ENCODE measurements at places on chromosomes 11 and 22.

DNA sequence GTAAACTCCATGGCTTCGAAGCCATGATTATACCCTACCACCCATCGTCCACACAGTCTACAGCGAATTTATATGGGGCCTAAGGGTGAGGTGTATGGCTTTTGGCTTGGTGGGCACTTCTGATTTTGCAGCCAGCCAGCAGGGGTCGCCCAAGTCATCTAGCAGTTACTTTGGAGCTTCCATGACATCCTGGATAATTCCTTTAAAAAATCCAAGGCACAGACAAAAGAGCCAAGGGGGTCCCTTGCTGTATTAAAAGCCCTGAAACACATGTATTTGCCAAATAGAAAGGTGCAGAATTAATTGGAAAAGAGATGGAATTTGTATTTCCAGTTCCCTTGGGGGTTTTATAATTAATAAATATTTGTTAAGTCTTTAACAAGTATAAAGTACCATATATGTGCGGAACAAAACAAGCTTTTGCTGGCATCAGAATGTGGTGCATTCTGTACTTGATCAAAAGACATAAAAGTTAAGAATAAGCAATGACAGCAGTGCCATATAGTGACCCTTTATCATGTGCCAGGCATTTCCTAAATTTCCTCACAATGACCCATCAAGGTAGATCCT is 132.8 kb upstream of the PITPNB start:
- no peak for DNase-seq

- DNase-seq: no peak
These were observed 1.4 kb downstream of the CDKN1C start for GRCh38 chr11:2883979-2884815.

- no peak for DNase-seq
These were observed 131.4 kb upstream of the UBASH3B start for GRCh38 chr11:122523846-122524805.

DNA sequence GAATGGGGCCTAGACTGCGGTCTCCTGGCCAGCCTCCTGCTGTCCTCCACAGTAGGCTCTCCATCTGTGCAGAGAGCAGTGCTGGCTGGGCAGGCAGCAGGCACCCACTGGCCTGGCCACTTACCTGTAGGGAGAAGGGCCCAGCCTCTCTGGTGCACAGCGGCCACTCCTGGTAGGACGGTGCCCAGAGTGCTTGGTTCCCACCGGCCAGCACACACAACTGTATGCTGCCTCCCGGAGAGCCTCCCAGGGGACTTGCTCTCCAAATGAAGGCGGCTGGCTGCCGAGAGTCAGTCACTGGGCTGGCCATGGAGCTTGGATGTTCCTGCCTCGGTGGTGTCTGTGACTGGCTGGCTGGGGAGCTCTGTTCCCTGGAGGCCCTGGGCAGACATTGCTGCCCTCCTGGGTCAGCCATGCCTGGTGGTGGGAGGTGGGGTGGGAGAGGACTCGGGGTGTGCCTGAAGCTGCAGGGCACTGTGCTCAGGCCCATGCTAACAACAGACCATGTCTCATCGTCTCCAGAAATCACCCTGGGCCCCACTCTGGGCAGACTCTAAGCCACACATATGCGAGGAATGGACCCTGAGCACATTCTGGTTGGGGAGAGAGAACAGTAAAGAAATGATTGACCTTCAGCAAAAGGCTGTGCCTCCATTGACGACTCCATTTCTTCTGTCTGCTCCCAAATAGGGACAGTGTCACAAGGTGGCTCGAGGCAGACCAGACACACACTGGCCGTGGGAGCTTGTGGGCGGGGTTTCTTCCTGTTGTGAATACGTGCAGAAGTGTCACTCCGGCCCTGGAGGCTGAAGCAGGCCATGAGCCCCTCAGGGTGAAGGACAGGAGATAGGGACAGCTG is 350.8 kb downstream of the TBC1D22A start:
- DNase-seq: no peak

- DNase-seq: no peak
These were observed 704 bp upstream of the CFL1 start for GRCh38 chr11:65858681-65859087.

DNA sequence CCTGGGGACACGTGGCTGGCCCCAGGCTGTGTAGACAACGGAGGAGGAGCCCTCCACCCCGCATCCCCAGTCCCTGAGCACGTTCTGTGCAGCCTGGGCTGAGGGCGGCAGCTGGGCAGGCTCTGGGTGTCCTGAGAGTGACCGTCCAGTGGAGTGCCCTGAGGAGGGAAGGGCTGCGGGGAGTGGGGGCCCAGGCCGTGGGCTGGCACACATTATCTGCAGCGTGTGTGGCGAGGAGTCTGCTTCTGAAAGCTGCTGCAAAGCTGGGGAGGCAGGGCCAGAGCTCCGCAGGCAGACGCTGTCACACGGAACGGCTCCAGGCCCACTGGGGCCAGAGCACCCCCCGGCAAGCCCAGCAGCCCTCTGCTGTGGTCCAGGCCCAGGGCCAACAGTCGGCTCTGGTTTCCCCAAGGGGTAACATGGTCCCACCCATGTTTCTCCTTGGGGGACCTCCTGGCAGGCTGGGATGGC is 835 bp upstream of the ANO9 start:
- DNase-seq: no peak

DNA sequence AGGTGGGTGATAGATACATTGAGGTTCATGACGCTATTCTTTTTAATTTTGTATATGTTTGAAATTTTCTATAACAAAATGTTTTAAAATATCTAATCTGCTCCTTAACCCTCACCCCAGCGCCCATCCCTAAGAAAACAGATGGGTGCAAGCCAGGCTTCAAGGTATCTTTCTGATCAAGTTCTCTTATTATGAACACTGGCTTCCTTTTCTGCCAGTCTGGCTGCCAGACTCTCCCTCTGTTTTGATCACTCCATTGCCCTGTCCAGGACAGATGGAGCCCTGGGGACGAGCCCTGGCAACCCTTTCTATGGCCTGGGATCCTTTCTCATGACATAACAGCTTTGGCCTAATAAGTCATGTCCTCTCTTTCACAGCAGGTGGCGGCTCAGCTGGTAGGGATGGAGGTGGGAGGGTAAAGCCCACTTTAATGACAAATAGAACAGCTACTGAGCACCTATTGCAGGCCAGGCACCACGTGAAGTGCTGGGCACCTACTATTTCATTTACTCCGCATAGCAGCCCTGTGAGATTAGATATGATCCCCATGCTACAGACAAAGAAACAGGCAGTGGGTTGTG is 38.4 kb downstream of the DRD2 start:
- no peak for DNase-seq

DNA sequence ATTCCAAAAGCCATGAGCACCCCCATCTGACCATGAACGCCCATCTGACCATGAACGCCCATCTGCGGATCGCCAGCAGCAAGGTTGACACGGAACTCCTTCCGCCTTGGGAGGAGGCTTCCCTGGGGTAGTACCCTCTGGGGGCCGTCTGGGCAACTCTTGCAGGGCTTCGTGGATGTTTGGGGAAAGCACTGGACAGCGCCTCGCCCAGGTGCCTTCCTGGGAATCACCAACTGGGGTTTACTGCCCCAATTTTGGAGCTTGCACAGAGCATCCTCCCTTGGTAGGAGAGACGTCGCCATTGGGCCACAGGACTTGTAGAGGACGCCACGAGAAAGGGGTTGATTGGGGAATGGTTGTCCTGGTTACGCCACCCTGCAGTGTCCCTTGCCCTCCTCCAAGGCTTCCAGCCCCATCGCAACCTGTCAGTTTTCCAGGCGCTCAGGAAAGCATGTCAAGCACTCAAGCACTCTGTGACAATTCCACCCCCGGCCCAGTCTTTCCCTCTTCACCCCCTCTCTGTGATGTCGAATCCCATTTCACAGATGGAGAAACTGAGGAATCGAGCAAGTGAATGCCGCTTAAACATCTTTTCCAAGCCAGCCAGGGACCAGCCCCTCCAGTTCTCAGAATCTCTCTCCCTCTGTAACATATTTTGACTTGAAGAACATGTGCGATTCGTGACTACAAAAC is 914 bp upstream of the PRDM11 start:
- peak; percentile 22 for DNase-seq

- DNase-seq: no peak
These were observed 9.4 kb downstream of the BMAL1 start for GRCh38 chr11:13287036-13287435.
